Activated T-cell treated with anti-CD3 and anti-CD28 coated beads for 4 hours (primary cell): ENCODE measurements at places on chromosomes 12 and 14.
A peak's percentile ranks its signal among the peaks of the same experiment; 100 is the strongest.

GRCh38 chr14:37991027-37991426, 216.7 kb upstream of the SSTR1 start:
- no peak for DNase-seq

GRCh38 chr12:125014526-125014925, 21.1 kb downstream of the BRI3BP start:
- DNase-seq: no peak

DNA sequence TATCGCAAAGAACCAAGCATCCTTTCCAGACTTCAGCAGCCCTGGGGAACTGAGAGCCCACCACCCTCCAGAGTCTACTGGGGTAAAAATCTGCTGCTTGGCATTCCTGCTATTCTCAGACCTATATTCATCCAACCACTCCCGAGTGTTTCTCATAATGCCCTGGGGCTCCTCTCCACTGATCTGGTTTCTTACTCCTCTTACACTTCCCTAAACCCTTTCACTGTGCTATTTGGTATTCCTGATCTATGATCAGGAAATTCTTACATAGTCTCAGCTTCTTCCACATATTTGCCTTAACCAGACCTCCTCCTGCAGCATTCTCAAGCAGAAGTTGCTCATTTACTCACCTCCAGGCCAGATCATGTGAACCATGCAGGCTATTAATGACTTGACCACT, 82.4 kb downstream of the SYT10 start:
- DNase-seq: no peak

DNA sequence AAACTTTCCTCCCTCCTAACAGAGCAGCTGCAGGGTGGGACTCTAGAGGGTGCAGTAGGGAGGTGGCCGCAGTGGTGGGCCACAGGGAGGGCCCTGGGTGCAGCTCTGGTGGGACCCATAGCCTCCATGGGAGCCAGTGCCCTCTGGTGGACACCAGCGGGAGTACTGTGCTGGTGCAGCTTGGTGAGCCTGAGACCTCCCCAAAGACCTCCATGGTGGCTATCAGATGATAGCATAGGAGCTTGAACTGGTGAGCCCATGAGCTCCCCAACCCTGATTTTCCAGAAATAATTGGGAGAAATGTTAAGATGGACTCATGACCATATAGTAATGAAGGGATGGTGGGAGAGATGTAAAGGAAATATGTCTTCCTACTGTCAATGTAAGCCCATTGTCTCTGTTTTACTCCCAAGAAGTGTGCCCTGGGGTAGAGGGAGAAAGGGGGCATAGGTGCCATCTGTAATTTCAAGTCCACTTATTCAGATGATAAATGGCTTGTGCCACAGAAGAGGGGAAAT, 98.7 kb downstream of the GAS2L3 start:
- DNase-seq: no peak

DNA sequence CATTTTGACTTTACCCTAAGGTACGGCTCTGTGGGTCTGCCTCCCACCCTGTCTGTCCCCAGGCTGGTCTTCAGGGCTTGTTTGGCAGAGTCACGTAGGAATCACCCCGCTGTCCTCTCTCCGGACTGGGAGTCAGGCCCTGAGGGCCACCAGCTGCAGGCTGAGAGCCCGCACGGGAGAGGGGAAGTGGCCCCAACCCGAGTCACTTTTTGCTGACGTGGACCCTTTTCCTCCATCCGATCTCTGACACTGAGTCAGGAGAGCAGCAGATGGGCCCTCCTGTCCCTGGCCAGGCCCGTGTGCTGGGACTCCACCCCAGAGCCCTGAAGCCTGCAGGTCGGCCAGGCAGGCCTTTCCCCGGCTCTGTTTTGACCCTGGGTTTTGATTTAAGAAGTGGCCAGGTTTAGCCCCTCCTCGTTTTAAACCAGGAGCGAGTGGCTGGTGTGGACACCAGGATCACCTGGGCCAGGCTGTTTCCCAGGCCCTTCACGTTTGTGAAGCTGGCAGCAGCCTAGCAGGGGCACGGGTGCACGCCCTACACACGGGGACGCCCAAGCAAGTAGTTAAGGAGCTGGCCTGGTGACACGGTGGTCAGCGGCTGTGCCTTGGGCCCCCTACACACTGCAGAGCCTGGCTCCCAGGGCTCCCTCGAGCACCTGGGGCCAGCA, 12.5 kb upstream of the TEX22 start:
- DNase-seq: no peak

DNA sequence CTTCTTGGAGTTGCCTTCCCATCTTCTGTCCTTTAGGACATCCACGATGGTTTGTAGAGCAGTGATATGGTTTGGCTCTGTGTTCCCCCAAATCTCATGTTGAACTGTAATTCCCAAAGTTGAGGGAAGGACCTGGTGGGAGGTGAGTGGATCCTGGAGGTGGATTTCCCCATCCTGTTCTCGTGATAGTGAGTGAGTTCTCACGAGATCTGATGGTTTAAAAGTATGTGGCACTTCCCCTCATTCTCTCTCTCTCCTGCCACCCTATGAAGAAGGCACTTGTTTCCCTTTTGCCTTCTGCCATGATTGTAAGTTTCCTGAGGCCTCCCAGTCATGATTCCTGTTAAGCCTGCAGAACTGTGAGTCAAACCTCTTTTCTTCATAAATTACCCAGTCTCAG, 99.2 kb downstream of the BRMS1L start:
- no peak for DNase-seq

DNA sequence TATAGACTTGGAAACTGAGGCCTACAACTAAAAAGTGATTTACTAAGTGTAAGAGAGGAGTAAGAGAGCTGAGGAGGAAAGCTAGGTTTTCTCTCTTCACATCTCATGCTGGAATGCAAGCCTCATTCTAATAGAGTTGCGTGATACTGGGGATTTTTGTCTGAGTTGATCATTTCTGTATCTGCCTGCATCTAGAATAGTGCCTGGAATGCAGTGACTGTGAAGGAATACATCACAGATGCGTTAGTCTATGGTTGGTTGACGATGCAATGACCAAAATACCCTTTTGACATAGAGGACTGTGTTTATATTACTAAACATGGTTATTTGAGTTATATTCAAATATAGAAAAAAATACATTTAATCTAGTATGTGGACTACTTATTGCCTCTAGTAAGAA, 9.2 kb upstream of the TMEM117 start:
- no peak for DNase-seq

DNA sequence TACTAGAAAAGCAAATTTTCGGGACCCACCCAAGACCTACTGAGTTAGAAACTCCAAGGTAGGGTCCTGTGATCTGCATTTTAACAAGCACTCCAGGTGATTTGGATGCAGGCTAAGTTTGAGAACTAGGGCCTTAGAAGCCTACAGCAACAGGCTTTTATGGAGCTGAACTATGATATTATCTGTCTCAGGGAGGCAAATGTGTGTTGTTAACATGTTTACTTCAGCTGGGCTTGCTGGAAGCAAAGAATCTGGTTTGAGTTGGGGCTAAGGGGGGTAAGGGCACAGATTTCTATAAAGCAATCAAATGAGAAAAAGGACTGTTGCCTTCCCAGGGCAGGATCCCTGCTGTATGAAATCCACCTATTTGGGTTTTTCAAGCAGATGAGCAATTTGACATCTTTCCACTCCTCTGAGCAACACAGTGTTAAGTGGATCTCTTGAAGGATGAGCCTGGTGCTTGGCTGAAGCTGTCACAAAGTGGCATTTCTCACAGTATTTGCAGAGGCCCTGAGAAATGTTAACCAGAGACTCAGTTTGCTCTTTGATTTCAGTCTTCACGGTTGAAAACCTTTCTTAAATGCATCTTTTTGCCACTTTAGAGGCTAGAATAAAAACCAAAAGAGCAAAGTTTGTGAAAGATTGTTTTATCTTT, 36.2 kb upstream of the SOCS2 start:
- no peak for DNase-seq

DNA sequence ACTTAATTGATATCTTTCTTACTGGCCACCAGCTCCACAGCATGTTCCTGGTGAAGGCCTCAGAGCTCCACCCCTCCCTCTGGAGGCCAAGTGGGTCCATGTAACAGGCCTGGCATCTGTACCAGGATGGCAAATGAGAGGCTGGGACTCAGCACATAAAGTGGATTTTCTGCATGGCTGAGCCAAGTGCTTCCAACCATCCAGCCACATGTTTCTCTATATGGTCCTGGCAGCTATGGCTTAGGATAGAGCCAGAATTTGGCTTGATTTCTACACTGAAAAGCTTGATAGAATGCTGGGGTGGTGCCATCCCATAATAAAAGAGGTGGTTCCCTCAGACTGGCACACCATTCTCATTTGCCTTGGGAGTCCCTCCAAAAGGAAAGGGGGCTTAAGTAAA, 94.1 kb downstream of the PAX9 start:
- no peak for DNase-seq

GRCh38 chr12:56521590-56522371, at the start of gene RBMS2:
Gene RBMS2, plus strand, starts transcription at chr12:56521820. Its CDS starts 204 bp downstream, at chr12:56522024.
- DNase-seq: peak; percentile 4

DNA sequence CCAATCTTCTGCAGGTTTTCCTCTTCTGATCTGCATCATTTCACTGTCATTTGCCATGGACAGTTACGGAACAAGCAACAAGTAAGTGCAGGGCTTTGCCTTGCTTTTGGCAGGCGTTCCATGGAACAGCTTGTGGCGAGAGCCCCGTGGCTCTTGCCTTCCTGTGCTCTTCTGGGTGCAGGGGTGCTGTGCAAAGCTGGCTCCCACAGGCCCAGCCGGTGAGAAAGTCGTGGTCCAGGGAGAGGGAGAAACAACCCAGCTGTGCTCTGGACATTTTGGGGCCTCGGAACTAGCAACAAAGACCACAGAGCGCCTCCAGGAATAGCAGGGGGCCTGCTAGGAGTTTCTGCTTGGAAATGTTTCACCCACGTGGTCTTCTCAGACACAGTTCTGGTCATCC, 164.7 kb downstream of the ADGRD1 start:
- DNase-seq: no peak

- no peak for DNase-seq
These were observed 470.3 kb downstream of the VRK1 start for GRCh38 chr14:97267509-97267908.

DNA sequence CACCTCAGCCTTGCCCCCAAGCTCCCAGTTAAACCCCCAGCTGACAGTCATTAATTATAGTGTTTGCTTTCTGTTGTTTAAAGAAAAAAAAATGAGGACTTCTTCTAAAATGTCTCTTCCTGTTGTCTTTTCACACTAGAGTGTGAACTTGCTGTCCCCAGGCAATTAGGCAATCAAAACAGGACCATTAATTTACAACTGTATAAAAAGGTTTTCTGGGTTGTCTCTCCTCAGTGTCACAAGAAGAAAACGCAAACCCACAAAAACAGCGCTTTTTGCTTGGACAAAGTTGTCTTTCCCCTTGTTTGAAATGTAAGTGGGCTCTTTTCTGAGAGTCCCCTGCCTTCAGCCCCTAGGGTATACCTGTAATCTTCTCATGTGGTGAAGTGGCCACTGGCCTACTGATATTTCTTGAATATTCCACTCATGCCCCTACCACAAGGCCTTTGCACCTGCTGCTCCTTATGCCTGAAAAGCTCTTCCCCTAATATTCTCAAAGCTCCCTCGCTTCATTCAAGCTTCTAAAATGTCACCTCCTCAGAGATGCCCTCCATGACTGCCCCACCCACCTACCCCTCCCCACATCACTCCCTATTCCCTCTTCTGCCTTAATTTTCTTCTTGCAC, 158.9 kb upstream of the PWP1 start:
- no peak for DNase-seq

DNA sequence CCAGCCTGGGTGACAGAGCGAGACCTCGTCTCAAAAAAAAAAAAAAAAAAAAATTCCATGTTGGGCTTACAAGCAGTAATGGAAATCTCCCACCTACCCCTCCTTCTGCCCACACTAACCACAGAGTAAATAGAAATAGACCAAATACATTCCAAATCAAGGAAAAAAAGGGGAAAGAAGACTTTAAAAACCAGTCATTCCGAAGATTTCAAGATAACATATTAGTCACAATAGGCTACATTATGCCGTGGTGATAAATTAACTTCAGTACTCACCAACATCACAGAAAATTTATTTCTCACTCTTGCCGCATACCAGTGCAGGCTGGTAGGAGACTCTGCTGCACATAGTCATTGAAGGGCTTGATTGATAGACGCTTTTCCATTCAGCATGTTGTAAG, 15.5 kb upstream of the ETV6 start:
- no peak for DNase-seq

GRCh38 chr12:122999986-123000420, 19.5 kb downstream of the ARL6IP4 start:
- no peak for DNase-seq

DNA sequence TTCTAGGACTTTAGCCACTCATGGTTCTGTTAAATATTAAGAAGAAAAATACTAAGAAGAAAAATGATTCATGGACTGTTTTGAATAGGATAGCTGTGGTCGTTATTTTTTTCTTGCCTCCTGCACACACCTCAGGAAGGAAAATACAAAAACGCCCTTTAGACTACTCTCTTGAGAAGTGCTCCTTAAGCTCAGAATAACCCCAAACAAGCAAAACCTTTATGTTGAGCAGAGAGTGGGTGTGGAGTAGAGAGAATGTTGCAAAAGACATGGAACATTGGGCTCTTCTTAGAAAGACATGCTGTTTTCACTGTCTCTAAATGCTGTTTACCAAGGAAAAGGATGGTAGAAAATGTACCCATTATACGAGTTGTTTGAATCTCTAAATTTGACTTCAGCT, 140.3 kb downstream of the LMNTD1 start:
- no peak for DNase-seq

- no peak for DNase-seq
These were observed 4.8 kb downstream of the TMEM229B start for GRCh38 chr14:67483579-67484285.

DNA sequence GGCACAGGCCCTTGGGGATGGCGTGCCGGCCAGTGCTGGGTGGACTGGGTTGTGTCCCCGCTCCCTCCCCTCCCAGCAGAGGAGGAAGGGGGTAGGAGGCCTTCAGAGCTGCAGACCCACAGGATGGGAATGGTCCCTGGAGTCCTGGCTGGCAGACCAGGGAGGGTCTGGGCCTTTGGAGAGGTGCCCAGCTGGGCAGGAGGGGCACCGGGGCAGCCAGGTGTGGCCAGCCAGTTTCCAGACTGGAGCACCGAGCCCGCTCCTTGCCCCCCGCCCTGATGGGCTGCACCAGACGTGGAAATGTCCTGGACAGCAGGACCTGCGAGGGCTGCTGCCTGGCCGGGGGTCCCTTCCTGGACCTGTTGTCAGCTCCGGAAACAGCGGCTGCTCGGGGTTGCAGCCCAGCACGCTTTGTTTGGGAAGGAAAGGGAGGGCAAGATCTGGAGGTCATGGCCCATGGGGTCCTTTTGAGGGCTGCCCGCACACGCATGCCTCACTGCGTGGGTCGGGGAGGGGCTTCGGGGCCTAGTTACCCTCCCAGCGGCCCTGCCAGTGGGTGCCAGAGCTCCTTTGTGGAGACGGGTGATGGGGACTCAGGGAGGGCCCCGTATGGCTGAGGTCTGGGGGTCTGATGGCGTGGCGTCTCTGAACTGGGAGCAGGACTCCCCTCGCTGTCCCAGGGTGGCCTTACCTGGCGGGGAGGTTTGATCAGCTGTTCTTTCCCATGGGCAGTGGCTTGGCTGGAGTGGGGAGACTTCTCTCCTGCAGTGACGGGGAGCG, 9.1 kb downstream of the KIF26A start:
- no peak for DNase-seq

GRCh38 chr12:73136386-73136785, 864.2 kb downstream of the TRHDE start:
- DNase-seq: no peak
